ENCODE measurements at places on chromosomes 12 and 14.

- no peak for DNase-seq
Observed at GRCh38 chr14:75310295-75311111, 31.9 kb downstream of the FOS start.

- DNase-seq = no peak
Observed at GRCh38 chr12:30447061-30447750, 248.5 kb downstream of the IPO8 start.

GRCh38 chr12:89067421-89068187, 284.7 kb downstream of the DUSP6 start:
- no peak for DNase-seq

GRCh38 chr12:80643961-80644360, 63.5 kb upstream of the MYF6 start:
- no peak for DNase-seq

GRCh38 chr12:86170051-86170450, 86.1 kb downstream of the MGAT4C start:
- DNase-seq = no peak

DNA sequence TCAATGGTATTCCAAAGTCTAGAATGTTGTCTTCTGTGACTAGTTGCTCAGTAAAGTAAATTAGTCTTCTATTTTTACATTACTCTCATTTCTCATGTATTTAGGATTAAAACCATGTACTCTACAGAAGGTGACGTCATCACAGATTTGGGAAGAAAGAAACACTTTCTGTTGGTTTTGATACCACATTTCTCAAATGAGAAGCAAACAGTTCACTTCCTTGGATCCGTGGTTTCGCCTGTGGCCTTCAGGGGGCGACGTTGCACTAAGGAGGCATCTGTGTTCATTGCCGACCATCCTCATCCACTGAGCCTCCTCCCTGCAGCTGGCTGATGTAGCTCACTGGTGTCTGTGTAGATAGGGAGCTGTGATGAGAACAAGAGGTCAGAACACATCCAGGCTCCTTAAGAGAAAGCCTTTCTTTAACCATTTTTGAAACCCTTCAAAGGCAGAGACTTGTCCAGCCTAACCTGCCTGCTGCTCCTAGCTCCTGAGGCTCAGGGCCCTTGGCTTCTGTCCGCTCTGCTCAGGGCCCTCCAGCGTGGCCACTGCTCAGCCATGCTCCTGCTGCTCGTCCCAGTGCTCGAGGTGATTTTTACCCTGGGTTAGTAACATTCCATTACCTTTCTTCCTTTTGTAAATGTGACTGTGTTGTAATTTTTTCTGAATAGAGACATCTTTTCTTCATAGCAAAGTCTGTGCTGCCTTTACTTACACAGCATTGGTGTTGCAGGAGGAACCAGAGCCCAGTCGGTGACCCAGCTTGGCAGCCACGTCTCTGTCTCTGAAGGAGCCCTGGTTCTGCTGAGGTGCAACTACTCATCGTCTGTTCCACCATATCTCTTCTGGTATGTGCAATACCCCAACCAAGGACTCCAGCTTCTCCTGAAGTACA, 220.6 kb upstream of the OR4E1 start:
- DNase-seq = no peak

GRCh38 chr12:22648668-22649067, 23.7 kb downstream of the ETNK1 start:
- DNase-seq = no peak

DNA sequence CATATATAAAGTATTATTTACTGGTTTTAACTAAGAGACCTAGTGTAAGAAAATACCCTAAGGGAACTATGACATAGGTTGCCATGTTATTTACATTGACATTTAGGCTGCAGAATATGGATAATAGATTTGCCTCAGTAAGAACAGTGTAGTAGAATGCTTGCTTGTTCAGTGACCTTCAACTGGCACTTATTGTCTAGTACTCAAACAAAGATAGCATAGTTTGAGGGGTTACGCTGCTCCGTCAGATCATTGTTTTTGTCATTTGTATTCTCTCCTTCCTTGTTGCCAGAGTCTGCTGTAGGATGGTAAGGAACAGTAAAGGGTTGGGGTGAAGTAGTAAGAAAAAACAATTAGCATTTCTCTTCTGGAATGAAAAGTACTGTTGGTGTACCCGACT, 33.2 kb downstream of the TOGARAM1 start:
- no peak for DNase-seq

GRCh38 chr14:73995977-73996378, 23.1 kb downstream of the ENTPD5 start:
- DNase-seq = no peak

- no peak for DNase-seq
Observed at GRCh38 chr14:76500480-76500879, 124.5 kb downstream of the ESRRB start.

DNA sequence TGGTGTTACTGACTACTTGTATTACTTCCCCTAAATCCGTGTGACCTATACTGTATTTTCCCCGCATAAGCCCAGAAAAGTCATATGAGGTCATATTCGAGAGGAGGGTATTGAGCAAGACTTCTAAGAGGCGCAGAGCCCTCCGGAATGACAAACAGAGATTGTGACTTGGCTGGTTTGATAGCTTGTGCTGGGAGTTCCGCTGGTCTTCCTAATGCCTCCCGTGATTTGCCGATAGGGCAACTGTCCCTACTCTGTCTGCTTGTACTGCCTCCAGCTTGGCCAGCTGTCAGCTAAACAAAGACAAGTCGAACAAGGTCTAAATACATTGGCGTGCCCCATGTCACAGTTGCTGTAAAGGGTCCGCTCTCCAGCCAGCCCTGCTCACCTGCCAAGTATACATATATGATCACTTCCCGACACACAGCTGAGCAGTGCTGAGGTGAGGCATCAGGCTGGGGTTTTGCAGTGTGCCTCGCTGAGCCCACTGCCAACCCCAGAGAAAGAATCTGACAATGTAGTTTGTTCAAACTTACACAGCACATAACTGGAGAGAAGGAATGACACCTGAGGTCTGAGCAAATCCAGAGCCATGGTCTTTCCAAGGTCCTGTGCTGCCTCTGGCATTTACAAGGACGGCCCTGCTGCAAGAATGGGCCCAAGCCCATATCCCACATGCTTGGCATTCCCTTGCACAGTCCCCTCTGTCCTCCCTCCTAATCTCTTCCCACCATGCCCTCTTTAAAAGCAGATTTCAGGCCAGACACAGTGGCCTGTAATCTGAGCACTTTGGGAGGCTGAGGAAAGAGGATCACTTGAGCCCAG, 23.7 kb downstream of the LGMN start:
- no peak for DNase-seq

GRCh38 chr12:570921-571794, 92.1 kb downstream of the NINJ2 start:
- DNase-seq = no peak

GRCh38 chr12:25372969-25373817, 122.5 kb upstream of the KRAS start:
- DNase-seq = no peak

GRCh38 chr12:43349863-43350262, 202.1 kb downstream of the ADAMTS20 start:
- DNase-seq = no peak

DNA sequence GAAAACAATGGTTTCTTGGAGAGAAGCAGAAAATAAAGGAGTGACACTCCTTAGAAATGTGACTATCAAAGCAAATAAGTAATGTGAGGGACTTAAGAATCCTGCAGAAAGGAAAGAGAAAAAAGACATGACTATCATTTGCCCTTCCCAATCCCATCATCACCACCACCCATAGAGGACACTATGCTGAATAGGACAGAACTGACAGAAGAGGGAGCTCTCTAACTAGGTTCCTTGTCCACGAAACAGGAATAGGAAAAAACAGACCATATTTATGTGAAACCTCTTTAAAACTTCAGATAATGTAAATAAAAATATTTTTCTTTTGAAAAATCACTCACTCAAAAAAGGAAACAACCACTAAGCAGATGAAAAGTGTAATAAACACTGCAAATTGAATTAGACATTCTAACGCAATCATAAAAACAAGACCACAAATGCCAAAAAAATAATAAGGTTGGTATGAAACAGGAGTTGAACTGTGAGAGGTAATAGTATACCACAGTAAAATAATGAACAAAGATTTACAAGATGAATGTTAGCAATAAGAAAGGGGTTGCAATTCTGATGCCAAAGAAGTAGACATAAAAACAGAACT, 24.1 kb downstream of the KLRD1 start:
- peak; percentile 16 for DNase-seq

- no peak for DNase-seq
Observed at GRCh38 chr14:99667821-99668220, 16.3 kb upstream of the CYP46A1 start.

DNA sequence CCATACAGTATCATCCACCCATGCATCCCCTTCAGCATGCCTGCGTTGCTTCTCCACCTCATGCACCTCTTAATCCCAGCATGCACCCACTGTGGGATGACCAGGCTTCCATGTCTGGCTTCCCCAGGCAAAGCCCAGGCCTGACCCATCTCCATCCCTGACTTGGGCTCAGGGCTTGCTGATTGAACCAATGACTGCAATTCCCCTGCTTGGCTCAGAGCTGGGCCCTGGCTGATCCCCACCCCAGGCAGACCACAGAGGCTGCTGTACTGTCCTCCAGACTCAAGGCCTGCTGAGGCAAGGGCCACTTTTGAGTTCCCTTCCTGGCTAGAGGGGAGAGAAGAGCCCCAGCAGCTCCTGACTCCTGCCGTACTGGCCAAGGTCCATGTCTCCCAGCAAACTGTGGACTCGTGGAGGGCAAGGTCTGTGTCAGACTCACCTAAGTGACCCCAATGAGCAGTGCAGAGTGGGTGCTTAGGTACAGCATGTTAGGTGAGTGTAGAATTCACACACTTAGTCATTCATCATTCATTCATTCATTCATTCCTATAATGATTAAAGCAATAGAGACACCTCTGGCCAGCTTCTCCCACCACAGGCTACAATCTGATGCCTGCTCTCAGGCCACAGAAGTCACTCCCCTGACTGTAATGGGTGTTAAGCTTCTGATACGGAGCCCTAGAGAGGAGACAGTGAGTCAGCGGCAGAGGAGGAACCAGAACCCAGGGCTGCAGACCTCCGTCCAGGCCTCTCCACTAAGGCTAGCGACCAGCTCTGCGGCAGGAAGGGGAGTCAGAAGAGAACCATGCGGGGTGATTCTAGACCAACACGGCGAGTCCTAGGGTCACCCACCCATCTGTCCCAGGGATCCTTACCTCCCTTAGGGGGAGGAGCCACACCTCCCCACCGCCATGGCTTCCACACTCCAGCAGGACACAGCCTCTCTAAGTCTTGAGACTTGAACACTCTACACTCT, 2.9 kb downstream of the BEGAIN start:
- DNase-seq = no peak

DNA sequence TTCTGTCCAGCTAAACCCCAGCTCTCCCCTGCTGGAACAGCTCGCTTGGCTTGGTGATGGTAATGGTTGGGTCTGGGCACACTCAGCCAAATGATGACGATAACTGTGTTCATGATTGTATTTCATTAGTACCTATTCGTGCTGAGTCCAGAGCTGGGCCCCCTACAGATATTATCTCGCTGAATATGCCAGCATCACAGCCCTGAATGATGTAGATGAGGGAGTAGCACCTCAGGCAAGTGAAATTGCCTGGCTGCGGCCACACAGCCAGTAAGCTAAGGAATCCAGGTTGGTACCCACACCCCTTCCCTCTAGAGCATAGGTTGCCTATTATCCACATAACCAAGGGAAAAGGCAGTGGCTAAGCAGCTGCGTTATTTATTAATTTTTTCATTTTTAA, 163.5 kb downstream of the KTN1 start:
- DNase-seq = no peak

DNA sequence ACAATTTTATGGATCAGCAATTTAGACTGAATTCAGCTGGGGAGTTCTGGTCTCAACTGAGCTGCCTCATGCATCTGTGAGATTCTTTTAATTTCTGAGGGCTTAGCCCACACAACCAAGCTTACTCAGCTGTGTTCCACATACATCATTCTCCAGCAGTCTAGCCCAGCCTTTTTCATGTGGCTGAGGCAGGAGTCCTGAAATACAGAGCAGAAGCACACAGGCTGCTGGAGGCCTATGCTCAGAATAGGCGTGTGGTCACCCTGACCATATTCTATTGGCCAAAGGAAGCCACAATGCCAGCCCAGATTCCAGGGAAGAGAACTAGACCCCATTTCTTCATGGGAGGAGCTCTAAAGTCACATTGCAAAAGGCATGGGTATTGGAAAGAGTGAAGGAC, 72.3 kb upstream of the DHRS4 start:
- no peak for DNase-seq

DNA sequence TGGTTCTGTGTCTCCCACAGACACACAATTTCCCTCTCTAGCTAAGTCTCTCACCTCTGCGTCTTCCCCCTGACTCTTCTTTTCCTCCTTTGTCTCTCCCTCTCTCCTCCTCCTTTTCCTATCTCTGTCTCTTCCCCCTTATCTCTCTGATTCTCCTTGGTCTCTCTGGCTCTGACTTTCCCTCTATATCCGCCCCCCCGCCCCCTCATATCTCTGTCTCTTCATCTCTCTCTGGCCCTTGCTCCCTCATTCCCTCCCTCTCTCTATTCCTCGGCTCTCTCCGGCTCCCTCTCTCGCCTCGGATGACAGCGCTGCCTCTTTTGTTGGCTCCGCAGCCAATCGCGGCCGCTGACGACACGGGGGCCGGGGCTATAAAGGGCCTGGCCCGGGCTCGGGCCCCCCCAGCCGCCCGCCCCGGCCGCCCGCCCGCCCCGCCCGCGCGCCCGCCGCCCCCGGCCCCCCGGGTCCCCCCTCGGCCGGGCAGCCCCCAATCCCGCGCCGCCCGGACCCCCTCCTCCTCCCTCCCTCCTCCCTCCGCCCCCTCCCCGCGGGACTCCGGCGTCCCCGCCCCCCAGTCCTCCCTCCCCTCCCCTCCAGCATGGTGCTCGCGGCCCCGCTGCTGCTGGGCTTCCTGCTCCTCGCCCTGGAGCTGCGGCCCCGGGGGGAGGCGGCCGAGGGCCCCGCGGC, at the start of gene GDF11:
Gene GDF11 (plus strand): TSS at position 404 of the 687 bp plus-strand sequence. CDS start 195 bp downstream, at position 599.
- no peak for DNase-seq

DNA sequence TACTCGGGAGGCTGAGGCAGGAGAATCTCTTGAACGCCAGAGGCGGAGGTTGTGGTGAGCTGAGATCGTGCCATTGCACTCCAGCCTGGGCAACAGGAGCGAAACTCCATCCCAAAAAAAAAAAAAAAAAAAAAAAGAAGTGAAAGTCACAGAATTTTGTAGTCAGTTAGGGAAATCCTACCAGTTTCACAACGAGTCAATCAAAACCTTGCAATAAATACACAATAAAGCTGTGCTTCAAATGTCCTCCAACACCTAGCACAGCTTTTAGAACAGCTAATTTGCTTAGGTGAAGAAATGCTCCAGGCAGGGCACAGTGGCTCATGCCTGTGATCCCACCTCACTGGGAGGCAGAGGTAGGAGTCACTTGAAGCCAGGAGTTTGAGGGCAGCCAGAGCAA, 112.8 kb upstream of the ATF7IP start:
- no peak for DNase-seq

GRCh38 chr14:92323011-92323915, at the start of gene SLC24A4:
Gene SLC24A4, plus strand, starts transcription at chr14:92323165. Its CDS starts 666 bp downstream, at chr14:92323831.
- DNase-seq = no peak

DNA sequence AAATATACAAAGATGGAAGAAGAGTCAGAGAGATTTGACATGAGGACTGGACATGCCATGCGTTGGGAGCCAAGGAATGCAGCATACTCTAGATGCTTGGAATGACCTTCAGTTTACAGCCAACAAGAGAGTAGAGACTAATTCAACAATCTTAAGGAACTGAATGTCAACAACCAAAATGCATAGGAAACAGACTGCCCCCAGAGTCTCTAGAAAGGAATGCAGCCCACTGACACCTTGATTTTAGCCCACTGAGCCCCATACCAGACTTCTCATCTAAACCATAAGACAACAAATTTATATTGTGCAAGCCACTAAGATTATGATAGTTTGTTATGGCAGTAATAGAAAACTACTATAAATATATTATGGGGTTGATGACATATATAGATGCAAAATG, 611.2 kb downstream of the RPS29 start:
- DNase-seq = no peak
